ENCODE measurements at places on chromosomes 7 and 10.
A peak's percentile ranks its signal among the peaks of the same experiment; 100 is the strongest.

DNA sequence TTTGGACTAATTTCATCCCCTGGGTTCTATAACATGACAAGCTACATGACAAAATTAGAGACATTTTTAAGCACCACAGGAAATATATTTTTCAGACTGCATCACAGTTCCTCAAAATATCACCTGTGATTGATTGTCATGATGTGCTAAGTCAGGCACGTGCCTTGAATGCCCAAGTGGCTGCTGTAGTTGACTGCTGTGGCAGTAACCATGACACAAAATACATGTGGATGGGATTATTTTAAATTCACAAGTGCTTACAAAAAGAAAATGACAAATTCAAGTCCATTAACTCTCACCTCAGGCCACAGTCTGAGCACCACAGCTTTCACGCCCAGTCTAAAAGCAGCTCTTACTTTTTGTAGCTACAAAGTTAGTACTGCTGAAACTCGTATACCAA, 45.5 kb downstream of the TNPO3 start:
- DNase-seq = no peak

GRCh38 chr7:140557809-140558518, 78.7 kb upstream of the MKRN1 start:
- no peak for DNase-seq

DNA sequence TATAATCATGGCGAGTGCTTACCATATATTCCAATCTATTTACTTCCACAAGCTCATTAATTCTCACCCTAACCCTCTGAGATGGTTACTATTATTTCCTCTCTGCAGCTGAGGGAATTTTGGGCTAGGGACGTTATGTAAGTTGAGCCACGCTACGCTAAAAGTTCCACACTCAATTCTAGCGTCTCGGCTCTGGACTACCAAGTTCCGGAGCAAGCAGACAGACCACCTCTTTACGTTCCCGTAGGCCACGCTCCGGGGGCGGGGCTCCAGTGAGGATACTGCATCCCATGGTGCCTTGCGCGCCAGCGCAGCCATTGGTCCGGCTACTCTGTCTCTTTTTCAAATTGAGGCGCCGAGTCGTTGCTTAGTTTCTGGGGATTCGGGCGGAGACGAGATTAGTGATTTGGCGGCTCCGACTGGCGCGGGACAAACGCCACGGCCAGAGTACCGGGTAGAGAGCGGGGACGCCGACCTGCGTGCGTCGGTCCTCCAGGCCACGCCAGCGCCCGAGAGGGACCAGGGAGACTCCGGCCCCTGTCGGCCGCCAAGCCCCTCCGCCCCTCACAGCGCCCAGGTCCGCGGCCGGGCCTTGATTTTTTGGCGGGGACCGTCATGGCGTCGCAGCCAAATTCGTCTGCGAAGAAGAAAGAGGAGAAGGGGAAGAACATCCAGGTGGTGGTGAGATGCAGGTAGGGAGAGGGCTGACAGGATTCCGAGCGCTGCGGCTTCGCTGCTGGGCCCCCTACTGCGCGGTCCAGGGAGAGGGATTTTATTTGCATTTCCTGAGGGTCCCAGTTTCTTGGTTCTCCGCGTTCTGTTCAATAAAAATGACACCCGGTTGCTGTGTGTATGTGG, at the start of gene KIF11:
Gene KIF11, plus strand, starts transcription at position 370 of the 858 bp plus-strand sequence. Its CDS starts 246 bp downstream, at position 616.
- peak; percentile 95 for DNase-seq

GRCh38 chr7:36690514-36691187, 33.6 kb downstream of the AOAH start:
- DNase-seq = no peak

- DNase-seq = no peak
These were observed 164.3 kb upstream of the FAM3C start for GRCh38 chr7:121560267-121560990.

DNA sequence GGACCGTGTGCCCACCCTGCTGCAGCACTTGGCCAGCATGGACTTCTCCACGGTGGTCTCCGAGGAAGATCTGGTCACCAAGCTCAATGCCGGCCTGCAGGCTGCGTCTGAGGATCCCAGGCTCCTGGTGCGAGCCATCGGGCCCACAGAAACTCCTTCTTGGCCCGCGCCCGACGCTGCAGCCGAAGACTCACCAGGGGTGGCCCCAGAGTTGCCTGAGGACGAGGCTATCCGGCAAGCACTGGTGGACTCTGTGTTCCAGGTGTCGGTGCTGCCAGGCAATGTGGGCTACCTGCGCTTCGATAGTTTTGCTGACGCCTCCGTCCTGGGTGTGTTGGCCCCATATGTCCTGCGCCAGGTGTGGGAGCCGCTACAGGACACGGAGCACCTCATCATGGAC, 1.4 kb downstream of the RBP3 start:
- no peak for DNase-seq

- DNase-seq = no peak
These were observed 109.3 kb downstream of the TCF7L2 start for GRCh38 chr10:113059371-113059780.

GRCh38 chr7:155983176-155983815, 171.0 kb upstream of the SHH start:
- DNase-seq = no peak

- no peak for DNase-seq
These were observed 1053.3 kb downstream of the SORCS1 start for GRCh38 chr10:106111246-106111645.

GRCh38 chr7:137934941-137935883, 66.7 kb downstream of the CREB3L2 start:
- no peak for DNase-seq

DNA sequence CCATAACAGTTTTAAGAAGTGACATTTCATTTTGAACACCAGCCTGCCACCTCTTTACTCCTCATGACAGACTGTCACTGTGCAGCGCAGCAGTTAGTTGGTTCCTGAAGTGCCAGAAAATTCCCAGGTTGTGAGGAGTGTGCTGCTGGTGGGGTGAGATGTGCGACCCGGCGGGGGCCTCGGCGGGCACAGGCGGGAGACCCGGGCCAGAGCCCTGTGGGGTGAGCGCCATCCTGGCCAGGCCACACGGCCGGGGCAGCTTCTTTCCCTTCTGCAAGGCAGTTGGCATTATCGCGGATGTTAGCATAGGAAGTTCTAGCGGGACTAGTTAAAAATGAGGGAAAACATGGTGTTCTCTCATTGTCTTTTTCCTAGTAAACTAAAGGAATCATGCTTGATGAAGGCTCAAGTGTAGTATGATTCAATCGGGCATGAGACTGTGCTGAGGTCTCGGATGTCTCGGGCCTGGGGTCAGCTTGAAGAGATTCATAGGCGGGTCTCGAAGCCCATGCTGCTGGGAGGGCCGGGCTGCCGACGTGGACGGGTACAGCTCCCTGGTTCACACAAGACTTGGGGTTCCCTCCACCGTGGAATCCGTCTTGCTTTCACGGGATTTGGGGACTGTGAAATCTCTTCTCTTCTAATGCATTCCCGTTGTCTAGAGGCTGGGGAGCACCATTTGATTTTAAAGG, 56.1 kb downstream of the MGMT start:
- no peak for DNase-seq

- DNase-seq = peak; percentile 75
These were observed 5.3 kb upstream of the PRKRIP1 start for GRCh38 chr7:102390697-102391484.

DNA sequence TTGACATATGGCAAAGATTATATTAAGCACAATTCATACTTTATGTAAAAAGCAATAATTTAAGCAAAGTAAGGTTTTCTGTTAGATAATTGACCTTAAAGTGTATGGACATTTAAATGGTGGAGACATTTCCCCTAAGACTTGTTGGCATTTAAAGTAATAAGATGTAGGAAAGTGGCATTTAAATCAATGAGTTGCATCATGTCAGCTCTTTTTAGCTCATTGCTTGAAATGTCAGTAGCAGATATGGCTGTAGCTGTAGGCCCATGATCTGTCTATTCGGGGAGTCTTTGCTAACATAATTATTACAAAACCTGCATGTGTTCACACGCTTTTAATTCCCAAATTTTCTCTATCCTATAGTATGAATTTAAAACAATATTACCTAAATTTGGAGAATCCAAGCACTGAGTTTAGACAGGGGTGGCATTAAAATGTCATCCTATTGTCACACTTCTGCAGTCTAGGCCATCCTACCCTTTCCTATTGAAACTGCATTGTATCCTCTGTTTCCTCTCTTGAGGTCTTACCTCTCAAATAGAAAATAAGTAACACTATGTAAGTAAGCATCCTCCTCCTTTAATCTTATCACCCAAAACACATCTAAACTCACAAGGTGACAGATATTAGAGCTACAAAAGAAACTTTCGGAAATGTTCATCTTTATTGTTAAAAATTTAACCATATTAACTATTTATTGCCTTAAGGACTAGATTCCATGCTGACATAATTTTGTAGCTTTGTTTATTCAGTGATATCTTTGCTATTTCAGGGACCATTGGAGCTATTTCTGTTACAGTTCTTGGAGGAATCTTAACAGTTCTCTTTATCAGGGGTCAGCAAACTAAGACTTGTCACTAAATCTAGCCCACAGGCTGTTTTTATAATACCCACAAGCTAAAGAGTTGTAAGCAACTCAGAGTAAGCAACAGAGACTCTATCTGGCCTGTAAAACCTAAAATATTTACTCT, 91.2 kb downstream of the LCOR start:
- no peak for DNase-seq

DNA sequence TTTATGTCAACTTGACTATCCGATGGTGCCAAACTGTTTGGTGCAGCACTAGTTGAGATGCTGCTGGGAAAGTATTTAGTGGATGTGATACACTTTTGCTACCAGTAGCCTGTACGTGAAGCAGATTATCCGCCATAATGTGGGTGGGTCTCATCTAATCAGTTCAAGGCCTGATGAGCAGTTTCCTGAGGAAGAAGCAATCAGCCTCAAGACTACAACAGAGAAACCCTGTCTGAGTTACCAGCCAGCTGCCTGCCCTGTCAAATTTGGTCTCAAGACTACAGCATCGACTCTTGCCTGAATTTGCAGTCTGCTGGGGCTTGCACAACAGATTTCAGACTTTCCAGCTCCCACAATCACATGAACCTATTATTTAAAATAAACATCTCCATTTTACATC, 10.9 kb upstream of the RBP3 start:
- no peak for DNase-seq

DNA sequence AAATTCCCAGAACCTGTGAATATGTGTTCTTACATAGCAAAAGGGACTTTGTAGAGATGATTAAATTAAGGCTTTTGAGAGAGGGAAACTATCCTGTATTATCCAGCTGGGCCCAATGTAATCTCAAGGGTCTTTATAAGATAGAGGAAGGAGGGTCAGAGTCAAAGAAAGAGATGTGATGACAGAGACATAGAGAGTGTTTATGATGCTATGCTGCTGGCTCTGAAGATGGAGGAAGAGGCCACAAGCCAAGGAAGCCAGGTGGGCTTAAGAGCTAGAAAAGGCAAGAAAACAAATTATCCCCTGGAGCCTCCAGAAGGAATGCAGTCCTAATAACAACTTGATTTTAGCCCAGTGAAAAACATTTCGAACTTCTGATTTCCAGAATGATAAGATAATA, 15.3 kb upstream of the SKAP2 start:
- no peak for DNase-seq

Data from T-helper 9 cell (primary cell).